Stimulated activated naive CD8-positive, alpha-beta T cell treated with anti-CD3 and anti-CD28 coated beads, Interleukin-15, amount 100 ng/mL, for 72 hours (primary cell): ENCODE measurements at places on chromosomes 6 and 20.

GRCh38 chr6:161374971-161375873 is 101.4 kb upstream of the AGPAT4 start:
- DNase-seq = no peak

DNA sequence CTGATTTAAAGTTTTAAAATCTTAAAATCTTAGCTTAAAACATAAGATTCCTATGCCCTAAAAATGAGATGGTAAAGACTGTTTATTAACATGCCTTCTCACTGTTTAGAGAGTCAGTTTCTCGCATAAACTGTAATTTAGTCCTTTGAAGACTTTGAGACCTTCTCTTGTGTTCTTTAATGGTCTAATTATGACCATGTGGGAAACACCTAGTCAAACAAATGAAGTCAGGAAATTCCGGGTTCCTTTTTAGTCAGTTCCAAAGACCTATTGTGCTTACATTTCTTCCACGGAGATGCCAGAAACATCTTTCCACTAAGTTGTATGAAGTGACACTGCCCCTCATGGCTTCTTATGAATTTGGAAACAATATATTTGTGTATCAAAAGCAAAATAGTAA is 64.2 kb upstream of the KIF25 start:
- no peak for DNase-seq

DNA sequence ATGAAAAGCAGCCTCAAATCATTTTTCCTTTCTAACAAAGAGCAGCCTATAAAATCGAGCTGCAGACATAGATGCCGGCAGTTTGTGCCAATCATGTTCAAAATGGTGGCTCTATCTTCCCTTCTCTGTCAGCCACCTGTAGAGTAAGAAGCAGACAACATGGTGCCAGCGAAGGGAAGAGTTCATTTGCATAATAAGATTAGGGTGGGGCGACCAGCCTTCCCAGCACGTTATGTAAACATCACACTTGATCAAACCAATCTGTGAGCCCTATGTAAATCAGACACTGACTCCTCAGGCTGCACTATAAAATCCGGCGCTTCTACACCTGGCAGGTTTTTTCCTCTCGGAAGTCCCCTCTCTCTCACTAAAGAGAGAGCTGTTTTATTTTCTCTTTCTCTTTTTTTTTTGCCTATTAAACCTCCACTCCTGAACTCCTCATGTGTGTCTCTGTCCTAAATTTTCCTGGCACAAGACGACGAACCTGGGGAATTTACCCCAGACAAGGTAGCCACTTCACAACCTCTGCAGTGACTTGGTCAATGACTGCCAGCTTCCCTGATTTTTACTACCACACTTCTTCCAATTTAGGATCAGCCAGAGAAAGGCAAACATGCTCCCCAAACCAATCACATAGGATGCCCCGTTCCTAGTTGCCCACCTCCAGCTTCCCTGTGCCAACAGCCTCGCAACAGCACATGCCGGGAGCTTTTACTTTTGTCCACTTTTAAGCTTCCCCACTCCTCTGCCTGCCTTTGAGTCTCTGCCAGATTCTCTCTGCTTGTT is 12.9 kb downstream of the TPMT start:
- no peak for DNase-seq

DNA sequence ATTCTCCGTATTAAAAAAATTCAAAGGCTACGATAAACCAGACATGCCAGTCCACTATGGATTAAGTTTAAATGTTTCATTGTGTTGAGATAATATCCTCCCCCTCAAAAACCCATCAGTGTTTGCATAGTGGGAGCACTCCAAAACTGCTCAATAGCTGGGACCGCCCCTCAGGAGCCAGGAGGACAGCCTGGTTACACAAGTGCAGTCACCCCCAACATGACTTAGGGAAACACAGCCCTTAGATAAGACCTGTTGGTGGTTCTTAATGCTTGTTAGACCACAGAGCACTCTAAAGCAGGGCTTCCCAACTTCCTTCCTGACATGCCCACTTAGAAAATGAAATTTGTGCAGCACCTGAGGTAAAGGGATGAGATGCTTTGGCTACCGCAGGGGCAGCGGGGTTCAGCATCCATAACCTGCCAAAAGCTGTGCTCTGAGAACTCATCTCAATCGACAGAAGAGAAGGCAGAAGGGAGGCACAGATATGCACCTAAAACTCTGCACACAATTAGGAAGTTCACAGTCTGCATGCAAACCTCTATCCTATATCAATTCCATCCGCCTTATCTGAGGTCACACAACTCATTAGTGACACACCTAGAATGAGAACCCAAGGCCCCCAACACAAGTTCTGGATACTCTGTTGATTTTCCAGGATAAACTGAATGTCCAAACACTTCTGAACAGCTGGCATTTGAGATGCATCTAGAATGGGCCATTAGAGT is 74.3 kb downstream of the RALGAPA2 start:
- DNase-seq = no peak

- no peak for DNase-seq
These were observed 20.4 kb downstream of the PTPRK start for GRCh38 chr6:128500014-128500413.

GRCh38 chr6:90233213-90233612 is 63.4 kb downstream of the BACH2 start:
- DNase-seq = no peak

DNA sequence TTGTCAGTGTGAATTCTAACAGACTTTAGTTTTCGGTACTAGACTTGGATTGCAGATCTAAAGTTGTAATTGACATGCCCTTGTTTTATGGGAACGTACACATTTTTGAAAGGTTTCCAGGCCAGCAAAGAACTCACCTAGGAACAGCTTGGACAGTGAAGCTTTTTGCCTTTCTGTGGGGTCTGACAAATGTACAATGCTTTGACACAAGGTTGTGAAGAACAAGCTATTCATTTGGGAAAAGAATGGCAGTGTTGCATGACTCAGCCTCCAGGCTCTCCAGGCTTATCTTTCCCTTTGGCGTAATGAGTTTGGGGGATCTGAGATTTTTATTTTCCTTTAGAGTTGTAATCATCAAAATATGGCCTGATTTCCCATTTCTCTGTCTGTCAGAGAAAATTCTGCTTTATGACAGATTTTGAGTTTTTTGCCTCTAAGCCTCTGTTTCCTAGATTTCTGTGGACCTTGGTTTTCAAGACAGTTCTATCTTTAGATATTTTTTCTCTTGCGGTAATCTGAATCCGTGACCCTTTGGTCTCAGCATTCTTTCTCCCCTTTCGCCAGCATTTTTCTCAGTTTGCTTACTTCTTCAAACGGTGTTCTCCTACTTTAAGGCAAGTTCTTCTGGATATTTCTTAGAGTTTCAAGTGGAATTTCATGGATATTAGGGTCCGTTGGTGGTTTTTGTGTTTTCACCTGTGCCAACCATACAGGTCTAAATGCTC is 221.0 kb downstream of the ADGB start:
- no peak for DNase-seq

- no peak for DNase-seq
These were observed 10.5 kb upstream of the TOX2 start for GRCh38 chr20:43903953-43904826.

DNA sequence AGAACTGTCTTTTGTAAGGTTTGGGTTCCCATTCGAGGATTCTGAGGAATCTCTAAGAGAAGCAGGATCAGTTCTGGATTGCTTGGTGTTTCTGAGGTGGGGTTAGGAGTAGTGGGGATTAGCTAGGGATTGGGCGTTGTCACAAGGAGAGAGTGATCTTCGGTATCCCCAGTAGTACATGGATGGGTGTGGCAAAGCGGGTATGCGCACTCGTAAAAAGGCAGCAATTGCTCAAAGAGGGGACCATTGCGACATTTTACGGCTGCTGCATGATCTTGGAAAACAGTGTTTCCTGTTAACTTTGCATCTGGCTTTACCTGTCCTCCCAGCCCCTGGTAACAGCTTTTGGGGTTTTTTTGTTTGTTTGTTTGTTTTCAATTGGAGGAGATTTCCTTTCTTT is 9.7 kb upstream of the ZSCAN9 start:
- no peak for DNase-seq

- no peak for DNase-seq
These were observed 150.4 kb upstream of the HMGN3 start for GRCh38 chr6:79384845-79385244.

- no peak for DNase-seq
These were observed 352.9 kb downstream of the NRN1 start for GRCh38 chr6:5653801-5654200.

DNA sequence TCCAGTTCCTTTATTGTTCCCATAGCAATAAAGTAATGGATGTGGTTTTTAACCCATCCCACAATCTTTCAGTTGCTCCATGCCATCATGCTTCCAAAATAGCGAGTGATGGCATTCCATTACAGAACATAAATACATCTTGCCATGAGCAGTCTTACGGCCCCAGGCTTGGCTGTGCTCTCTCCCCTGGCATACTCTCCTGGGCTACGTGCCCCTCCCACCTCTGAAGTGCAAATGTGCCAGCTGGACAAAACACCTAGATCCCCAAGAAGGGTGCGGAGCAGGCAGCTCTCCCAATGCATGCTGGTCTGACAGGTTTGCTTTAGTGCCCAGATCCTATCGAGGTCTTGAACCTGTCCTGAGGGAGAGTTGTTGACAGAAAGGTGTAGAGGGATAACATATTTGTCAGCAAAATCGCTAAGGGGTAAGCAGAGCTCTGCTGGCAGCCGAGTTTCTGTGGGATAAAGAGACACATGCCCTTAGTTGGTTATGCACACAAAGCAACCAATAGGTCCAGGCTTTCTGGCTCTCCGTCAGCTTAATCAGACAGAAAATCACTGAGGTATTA is 43.9 kb upstream of the PAX1 start:
- no peak for DNase-seq

- no peak for DNase-seq
These were observed 54.7 kb downstream of the PTPRK start for GRCh38 chr6:128465368-128466343.

DNA sequence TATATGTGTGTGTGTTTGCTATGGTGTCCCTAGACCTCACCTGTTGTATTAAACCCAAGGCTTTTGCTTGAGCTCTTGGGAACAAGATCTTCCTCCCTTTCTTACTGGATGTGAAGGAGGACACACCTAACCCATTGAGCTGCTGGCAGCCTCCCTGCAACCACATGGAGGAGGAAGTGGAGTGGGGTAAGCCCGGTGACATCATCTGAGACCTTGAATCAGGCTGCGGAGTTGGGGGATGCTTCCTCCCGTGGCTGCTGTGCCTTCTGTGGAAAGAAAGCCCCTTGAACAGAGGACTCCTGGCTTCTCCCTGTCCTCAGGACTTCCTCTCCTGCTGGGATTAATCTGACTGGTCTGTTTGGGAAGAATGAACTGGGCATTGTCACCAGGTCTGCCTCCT is 3.3 kb downstream of the CST11 start:
- DNase-seq = no peak

DNA sequence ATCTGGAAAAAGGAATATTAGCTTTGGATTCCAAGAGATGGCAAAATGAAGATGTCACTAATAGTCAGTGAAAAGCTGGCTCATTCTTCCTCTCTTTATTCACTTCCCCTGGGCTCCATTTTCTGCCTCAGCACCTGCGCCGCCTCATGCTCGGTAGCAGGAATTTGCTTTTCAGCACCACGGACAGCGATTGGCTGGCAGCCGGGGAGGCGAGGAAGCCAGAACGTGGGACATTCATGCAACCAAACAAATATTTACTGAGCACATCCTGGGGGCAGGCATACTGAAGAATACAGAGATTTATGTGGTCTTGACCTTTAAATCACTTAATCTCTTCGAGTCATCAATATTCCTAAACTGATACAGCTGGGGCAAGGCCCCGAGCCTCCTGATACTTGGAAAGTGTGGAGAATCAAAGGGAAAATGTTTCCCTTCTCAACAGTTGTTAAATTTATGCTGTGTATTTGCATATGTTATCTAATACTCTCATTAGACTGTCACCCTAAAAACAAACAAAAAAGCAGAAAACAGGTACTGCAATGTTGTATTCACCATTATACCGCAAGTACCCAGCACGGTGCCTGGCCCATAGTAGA is 12.1 kb upstream of the PDYN start:
- peak; percentile 57 for DNase-seq

- no peak for DNase-seq
These were observed 18.1 kb downstream of the STXBP5 start for GRCh38 chr6:147222160-147222838.

- DNase-seq = no peak
These were observed 44.3 kb downstream of the TPD52L1 start for GRCh38 chr6:125197795-125198269.

- peak; percentile 16 for DNase-seq
These were observed 312.4 kb downstream of the CDKAL1 start for GRCh38 chr6:20846602-20847028.

DNA sequence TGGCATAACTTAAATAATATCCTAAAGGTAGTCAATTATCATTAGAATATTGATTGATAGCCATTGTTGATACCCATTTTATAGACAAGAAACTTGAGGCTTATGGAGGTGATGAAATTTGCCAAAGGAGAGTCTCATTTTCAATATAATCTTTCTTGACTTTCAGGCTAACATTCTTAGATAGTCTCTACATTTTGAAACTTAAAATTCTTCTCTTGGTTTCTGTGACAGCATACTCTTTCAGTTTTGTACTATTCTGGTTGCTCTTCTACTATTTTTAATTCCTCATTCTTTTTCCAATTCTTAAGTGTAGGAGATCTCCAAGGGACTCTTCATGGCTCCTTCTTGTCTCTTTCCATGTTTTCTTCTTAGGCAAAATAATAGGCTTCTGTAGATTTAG is 3.7 kb upstream of the SH3BGRL2 start:
- no peak for DNase-seq

GRCh38 chr6:13380761-13381160 is 52.4 kb upstream of the TBC1D7 start:
- DNase-seq = no peak

DNA sequence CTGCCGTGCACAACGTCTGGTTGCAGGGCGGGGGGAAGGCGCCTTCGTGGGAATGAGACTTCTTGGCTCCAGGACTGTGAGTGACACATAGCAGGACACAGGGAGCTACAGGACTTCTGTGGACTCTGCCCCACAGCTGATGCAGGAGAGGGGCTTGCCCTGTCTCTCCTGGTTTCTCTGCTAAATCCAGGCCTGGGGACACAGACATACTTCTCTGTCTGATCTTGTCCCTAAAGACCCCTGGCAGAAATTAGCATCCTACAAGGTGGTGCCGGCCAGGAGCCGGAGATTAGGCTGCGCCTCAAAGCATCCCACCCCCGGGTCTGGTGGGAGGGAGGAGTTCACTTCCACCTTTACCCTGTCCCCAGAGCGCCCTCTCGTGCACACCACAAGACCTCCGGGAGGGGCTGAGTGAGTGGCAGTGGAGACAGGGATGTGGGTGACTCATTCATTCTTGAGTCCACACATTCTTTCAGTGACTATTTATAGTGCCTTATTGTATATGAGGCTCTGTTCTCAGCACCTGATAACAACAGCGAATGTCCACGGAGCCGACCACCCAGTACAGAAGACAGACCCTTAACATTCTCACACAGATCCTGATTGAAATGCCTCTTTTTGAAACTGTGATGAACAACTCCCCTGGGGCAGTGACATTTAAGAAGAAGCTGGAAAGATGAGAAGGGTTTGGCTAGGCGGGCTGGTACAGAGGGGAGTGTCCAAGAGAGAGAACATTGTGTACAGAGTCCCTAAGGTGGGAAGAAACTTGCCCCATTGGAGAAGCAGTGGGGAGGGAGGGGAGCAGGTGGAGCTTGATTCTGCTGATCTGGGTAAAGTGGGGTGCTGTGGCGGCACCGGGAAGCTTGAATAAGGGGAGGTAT is 39.0 kb downstream of the GMPR start:
- peak; percentile 16 for DNase-seq
